ENCODE measurements at places on chromosomes 3 and 15.

- DNase-seq, result no peak
Measured at GRCh38 chr15:28114114-28114455, 15.0 kb upstream of the OCA2 start.

DNA sequence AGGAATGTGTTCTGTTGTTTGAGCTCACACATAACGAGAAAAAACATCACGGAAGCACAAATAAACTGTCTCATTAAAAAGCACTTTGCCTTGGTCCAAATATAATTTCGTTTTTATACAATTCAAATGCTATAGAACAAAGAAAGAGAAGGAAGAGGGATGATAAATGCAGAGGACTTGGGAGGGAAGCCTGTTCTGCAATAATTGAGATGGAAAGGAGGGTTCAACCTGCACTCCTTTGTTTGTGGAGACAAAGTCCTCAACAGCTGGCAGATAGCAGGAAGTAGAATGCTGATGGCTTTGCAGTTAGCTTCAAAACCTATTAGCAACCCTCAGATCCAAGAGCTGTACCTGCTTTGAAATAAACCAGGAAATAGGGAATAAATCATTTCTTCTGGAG, 1010.8 kb downstream of the FHIT start:
- DNase-seq, result no peak

DNA sequence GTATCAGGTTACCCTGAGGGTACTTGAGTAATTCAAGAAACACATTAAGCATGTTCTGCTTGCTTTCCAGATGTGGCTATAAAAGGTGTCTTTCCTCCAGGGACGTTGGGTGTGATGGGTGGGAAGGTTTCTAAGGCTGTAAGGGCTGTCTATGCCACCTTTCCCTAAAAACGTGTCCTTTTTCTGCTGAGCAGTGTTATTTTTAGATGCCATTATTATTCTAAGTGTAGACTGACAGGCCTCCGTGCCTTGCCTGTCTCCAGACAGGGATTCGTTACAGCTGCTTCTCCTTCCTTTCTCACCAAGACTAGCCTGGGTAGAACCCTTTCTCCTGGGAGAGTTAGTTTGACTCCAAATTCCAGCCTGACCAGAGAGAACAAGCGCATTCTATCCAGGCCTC, 26.8 kb upstream of the RHO start:
- peak; percentile 15 for DNase-seq

GRCh38 chr3:185363662-185364203, 797 bp downstream of the MAP3K13 start:
- DNase-seq, result no peak

DNA sequence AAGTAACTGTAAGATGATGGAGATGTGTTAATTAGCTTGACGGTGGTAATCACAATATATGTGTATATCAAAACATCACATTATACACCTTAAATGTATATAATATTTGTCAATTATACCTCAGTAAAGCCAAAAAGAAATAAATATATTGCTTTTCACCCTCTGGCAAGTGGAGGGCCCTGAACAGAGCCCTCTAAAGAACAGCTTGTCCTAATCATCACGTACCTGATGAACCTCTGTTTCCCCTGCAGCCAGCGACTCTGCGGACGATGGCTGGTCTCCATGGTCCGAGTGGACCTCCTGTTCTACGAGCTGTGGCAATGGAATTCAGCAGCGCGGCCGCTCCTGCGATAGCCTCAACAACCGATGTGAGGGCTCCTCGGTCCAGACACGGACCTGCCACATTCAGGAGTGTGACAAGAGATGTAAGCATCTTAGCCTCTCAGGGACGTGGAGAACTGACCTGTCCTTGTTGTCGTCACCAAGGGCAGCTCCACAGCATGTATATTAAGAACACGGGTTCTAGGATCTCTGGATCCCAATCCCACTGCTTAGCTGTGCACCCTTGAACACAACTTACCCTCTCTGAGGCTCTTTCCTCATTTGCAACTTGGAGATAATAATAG, 6.3 kb downstream of the THBS1 start:
- no peak for DNase-seq

DNA sequence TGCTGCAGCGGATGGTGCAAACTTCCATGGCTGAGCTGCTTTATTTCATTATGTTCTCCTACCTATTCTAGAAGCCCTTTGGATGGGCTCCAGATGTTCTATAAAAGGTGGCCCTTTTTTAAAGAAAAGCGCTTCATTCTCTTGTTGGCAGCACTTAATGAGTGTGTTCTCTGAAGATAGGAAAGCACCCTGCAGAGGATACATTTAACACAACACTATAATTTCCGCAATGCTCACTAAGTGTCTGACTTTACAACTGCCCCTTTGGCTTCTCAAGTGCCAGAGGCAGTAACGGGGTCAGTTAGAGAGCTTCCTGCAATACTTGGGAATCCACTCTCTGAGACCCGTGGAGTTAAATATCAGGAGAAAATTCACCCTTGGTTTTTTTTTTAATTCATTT, 88.1 kb downstream of the MDFIC2 start:
- no peak for DNase-seq

GRCh38 chr3:161222662-161223061, 1.6 kb downstream of the NMD3 start:
- no peak for DNase-seq

DNA sequence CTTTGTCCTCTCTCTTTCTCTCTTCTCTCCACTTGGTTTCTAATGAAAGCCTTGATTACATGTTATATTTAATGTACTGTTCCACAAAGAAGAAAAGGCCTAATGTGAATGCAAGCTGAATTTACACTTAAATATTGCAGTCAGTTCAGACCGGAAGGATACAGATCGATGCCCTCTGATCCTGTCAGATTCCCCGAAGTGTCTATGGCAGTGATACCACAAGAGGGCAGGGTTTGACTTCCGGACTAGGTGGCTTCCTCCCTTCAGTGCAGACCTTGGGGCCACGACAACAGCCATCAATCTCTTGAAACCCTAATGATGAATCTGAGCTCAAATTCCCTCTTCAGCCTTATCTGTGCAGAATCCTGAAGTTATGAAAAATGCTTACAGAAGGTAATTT, 29.5 kb downstream of the AGTR1 start:
- DNase-seq, result no peak

GRCh38 chr15:62109982-62110851, 43.4 kb downstream of the C2CD4A start:
- no peak for DNase-seq

DNA sequence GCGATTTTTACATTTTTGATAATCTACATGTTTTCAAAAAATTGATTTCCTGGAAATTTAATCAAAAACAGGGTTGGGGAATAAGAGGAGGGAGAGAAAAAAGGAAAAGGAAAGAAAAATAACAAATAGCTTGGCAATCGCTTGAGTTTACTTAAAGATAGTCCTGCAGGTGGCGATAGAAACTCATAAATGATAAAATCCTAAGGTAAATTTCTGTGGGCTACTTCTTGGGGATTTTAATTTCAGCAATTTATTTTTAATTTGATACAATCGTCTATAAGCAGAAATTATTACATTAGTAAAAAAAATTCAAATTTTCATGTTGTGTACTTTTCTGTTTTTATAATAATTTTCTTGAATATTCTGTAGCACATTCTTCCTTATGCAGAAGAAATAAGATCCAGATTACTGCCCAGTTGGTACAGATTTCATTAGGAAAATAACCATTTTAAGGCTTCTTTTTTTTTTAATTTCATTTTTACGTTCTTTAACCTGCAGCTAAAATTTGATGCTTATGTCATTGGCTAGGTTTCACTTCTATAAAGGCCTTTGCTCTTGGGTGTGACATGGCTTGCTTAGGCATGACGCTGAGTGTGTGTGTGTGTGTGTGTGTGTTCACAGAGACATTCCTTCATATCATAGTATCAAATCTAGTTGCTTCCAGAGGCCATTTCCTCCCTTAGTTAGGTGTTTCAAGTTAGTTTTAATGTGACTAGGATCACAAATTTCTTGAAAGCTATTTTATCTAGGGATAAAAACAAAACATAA, 181.8 kb downstream of the MCTP2 start:
- DNase-seq, result no peak

- no peak for DNase-seq
Measured at GRCh38 chr15:77627581-77627980, 5.1 kb downstream of the LINGO1 start.

GRCh38 chr3:32186097-32186496, 52.4 kb upstream of the CMTM8 start:
- DNase-seq, result no peak

DNA sequence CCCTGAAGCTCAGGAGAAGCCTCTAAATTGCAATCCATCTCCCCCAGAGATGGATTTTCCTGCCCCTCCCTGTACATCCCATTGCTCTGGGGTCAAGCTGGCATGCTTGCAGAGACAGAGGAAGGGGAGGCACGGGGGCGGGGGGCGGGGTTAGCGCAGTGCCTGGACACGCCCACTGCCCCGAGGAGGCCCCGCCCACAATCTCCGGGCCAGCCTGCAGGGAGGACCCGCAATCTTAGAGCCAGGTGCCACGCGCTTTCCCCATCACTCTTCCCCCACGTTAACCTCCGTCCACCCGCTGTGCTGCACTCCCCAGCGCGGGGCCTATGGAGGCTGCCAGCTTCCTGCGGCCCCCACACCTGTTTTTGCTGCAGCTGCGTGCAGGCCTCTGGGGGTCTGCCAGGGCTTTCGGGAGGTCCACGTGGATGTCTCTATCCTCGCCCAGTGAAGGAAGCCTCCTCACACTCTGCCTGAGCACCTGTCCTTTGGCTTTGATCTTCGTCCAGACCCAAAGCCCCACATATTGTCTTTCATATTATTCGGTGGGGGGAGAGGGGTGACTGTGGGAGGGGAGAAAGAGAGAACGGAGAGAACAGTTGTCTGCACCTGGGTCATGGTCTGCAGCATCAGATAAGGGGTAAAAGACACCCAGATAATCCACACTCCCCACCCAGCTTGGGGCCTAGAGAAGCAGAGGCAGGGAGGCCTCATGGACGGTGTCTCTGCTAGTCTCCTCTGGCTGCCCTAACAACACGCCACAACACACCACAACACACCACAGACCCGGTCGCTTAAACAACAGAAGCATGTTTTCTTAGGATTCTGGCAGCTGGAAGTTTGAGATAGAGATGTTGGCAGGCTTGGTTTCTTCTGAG, 118.0 kb upstream of the MEF2A start:
- DNase-seq, result peak; percentile 44

GRCh38 chr3:189167027-189167766, 4.6 kb upstream of the TPRG1 start:
- DNase-seq, result no peak

DNA sequence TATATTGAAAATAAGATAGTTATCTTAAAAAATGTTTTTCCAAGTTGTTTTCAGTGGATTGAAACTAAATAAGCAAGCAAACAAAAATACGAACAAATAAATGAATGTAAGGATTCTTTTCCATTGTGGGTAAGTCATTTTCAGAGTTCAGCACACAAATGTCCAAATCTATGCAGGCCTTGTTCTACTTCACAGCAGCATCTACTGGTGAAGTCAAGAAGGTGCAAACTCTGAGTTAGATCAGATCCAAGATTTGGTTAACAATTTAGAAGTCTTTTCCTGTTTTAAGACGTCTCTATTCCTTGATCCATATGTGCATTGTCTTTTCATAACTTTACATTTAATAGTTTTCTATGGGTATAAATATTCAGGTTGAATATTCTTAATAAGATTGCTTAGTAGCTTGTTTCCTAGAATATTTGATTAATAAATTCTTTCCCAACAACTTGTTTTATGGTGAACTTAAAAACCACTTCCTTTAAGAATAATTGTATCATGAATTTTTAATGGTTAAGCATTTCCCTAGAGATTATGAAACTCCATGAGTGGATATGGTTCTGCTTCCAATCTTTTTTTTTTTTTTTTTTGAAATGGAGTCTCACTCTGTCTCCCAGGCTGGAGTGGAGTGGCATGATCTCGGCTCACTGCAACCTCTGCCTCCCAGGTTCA, 10.5 kb downstream of the PTX3 start:
- no peak for DNase-seq

DNA sequence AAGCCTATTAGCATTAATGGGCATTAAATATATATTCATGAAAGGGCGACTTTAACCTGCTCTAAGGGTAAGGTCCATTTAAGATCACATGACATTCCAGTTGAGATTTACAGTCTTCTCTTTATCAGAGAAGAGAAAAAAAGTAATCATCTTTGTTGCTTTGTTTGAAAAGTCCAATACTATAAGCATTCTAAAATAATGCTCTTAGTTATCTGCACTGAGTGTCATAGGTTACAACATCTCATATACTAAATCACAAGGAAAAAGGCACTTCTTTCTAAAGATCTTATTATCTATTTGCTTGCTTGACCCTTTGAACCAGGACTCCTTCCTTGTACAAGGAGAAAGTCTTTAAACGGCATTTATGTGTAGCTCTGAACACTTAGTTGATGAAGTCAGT, 1.4 kb downstream of the TMEM207 start:
- no peak for DNase-seq

- no peak for DNase-seq
Measured at GRCh38 chr3:120642368-120642948, 39.6 kb downstream of the HGD start.

DNA sequence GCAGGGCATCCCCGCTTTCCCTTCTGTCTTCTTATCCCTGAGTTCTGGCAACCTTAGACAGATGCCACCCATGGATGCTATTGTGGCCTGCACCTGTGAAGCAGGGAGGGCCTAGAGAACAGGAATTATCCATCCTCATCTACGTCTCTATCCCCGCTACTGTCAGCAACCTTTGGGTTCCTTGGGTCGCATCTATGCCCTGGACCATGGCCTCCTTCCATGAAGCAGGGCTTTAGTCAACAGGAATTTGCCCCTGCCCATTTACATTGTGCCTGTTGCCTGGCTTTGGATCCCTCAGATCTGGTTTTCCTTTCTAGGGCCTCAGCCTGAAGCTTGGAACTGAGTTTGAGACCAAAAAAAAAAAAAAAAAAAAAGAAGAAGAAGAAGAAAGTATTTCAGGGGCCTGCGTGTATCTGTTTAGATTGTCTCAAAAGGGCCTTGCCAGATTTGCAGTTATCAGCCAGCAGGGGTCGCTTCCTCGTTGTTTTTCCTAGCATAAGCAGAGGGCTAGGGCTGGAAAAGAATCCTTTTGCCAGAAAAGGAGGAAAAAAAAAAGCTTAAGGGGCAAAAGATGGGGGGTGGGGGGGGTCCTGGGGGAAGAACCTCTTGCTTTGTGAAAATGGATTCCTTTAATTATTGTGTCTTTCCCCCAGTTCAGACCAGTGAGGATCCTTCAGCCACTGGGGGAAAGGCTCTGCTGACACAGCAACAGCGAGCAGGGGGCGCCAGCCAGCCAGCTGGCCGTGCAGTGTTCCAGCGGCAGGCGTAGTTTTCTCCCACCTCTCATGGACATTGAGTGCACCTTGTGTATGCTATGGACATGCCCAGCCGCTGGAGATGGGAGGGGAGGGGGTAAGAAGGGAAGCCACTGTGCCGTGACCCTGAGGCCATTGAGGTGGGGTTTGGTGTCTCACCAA, 65.7 kb upstream of the ALDH1L1 start:
- peak; percentile 12 for DNase-seq
